HuH-7 (cell line): ENCODE measurements at places on chromosomes 1 and 21.

GRCh38 chr21:34974162-34974981 lies 74.7 kb downstream of the RUNX1 start:
- no peak for DNase-seq

GRCh38 chr1:228228601-228229074 lies 20.8 kb downstream of the OBSCN start:
- no peak for DNase-seq

DNA sequence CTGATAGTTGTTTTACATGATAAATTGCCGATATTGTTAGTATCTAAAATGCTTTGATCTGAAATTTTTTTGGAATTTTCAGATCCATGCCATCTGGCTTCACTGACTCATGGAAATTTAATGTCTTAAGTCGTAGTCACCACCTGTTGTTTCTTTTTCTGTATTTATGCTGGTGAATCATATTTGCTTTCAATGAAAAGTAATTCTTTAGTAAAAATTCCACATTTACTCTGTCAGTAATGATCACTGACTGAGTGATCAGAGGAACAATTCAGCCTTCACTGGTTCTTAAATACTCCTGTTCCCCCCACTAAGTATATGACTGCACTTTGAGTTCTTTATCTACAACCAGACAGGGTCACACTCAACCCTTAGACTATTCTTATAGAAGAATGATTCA lies 185.6 kb upstream of the NRIP1 start:
- no peak for DNase-seq

- no peak for DNase-seq
Observed at GRCh38 chr1:19038732-19039131, 82.3 kb upstream of the IFFO2 start.

GRCh38 chr1:941588-942383 lies 17.3 kb downstream of the NOC2L start:
- DNase-seq: peak; percentile 87

GRCh38 chr1:109490029-109490933 lies 3.6 kb upstream of the CYB561D1 start:
- peak; percentile 81 for DNase-seq

DNA sequence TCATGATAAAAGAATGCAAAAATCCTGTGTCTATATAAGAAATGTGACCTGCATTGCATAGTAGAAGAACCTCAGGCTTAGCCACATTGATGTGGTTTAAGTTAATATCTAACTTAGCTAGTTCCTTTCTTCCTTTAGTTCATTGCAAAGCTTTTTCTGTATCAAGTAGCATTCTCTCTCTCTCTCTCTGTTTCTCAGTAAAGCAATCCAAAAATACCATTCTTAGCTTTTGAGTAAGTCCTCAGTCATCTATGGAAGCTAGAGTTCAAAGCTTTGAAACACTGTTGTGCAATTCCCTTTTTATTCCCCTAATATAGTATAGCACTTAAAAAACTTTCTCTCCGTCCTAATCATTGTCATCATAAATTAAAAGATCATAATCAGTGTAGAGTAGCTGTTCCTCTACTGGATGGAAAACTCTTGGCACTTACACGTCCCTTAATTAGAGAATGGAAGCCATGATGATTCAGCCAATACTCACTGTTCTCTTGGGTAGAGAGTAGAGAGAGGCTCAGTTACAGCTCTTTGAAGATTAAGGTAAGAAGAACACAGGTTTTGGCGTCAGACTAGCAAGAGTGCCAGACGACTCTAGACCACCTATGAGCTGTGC lies 350.3 kb upstream of the LYPLAL1 start:
- no peak for DNase-seq

GRCh38 chr21:21688889-21689288 lies 690.7 kb downstream of the NCAM2 start:
- no peak for DNase-seq

GRCh38 chr1:12164210-12164609 lies 2.6 kb upstream of the TNFRSF1B start:
- no peak for DNase-seq

- DNase-seq: no peak
Observed at GRCh38 chr1:228358764-228359612, 47.6 kb downstream of the TRIM11 start.

DNA sequence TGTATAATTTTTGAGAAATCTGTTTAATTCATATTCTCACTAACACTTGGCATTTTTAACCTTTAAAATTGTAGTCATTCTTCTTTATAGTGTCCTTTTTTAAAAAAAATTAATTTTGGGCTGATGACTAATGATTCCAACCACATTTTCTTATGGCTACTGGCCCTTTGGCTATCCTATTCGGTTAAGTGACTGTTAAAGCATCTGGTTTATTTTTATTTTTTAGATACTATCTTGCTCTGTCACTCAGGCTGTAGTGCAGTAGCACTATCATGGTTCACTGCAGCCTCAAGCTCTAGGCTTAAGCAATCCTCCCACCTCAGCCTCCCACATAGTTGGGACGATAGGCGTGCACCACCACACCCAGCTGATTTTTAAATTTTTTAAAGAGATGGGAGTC lies 723.2 kb upstream of the CXADR start:
- no peak for DNase-seq

DNA sequence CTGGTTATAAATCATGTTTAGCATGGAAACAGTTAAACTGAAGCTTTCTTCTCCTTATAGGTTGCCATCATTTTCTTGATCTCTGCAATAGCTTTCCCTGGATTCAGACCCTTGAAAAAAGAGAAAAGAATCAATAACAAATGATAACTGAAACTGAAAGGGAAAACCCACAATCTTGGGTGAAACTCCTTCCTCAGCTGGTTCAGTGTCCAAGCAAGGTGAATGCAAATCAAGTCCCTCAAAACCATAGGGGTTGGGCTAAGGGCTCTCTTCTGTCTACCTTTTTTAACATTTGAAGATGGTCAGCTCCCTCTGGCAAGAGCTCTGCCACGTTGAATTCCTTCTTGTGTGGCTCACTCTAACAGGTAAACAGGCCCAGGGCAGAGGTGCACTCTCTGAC lies 7.1 kb upstream of the ATP13A2 start:
- DNase-seq: no peak

GRCh38 chr1:170445096-170445495 lies 86.9 kb upstream of the GORAB start:
- DNase-seq: no peak

- no peak for DNase-seq
Observed at GRCh38 chr1:230747127-230747730, at the start of gene CAPN9. Gene CAPN9 (plus strand): TSS chr1:230747388. CDS start chr1:230747497, 109 bp downstream.

- DNase-seq: no peak
Observed at GRCh38 chr1:58082596-58082995, 463.9 kb downstream of the OMA1 start.

- DNase-seq: no peak
Observed at GRCh38 chr1:17586172-17586964, 46.9 kb downstream of the ARHGEF10L start.

DNA sequence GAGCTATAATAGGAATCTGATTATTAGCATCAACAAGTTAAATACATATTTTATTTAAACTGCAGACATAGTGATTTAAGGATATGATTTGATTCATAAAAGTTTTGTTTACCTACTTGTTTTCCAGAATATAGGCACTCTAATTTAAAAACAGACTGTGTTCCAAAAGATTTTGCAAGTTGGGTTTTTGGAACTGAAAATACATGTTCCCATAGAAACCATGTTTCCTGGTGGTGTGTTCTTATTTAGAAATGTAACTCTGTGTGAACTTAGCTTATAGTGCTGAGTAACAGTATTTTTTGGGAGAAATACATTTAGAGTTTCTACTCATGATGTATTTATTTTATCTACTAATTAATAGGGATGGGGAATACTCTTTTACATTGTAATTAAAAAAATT lies 21.8 kb downstream of the USP25 start:
- DNase-seq: no peak

GRCh38 chr1:38657207-38657840 lies 202.2 kb downstream of the RRAGC start:
- DNase-seq: no peak

GRCh38 chr1:212302745-212303383 lies 17.7 kb downstream of the PPP2R5A start:
- DNase-seq: no peak

- DNase-seq: no peak
Observed at GRCh38 chr1:228337711-228338520, 68.7 kb downstream of the TRIM11 start.

GRCh38 chr1:107840725-107841124 lies 124.3 kb downstream of the VAV3 start:
- DNase-seq: no peak

DNA sequence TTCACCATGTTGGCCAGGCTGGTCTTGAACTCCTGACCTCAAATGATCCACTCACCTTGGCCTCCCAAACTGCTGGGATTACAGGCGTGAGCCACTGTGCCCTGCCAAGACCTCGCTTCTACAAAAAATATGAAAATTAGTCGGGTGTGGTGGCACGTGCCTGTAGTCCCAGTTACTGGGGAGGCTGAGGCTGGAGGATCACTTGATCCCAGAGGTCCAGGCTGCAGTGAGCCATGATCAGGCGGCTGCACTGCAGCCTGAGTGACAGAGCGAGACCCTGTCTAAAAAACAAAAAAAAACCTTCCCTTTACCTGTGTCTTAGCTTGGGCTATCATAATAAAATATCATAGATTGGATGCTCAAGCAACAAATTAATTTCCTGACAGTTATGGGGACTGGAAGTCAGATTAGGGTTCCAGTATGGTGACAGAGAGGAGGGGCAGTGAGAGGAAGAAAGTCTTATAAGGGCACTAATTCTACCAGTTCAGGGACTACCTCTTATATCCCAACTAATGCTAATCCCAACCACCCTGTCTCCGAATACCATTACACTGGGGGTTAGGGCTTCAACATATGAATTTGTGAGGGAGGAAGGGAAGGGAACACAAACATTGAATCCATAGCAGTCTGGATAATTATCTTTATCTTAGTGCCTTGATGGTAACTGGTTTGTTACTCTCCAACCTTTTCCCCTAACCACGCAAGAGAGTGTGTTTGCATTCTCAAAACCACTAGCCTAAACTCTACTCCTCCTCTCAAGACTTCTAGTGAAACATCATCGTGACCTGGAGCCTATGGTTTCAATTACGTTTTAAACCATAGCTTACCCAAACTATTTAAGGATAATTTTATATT lies 1.0 kb upstream of the NAXE start:
- DNase-seq: no peak

GRCh38 chr1:53562291-53562980 lies 103.2 kb downstream of the DMRTB1 start:
- DNase-seq: no peak

DNA sequence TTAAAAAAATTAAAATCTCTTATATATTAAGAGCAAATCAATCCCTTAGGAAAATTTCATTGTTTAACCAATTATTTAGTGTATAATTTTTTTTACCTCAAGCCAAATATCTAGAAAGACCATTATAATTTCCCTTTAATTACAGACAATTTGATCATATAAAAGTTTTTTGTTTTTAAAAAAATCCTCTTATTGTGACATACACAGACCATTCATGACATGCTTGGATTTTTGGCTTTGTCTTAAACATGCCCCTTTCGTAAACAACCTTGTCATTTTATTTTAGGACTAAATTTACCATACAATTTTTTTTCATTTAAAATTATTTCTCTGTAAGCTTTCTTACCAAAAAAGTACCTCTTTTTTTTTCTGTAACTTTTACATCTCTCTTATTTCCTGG lies 14.2 kb upstream of the CYP4B1 start:
- no peak for DNase-seq

DNA sequence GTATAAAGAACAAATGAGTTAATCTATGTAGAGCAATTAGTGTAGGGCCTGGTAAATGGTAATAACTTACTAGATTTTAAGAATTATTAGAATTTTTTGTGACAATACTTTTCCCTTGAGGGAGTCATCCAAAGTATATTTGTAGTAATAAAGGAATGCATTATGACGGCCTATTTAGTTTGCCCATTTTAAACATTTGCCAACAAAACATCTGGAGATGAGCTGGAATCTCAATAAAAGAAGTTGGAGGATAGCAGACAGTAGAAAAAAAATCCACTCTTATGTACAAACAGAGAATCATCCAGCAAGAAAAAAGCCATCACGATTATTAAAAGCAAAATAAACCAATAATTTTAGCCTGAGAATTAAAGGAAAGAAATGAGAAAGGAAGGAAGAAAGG lies 567.3 kb upstream of the ADAMTS5 start:
- no peak for DNase-seq

- DNase-seq: no peak
Observed at GRCh38 chr1:198756470-198756869, 117.6 kb downstream of the PTPRC start.

DNA sequence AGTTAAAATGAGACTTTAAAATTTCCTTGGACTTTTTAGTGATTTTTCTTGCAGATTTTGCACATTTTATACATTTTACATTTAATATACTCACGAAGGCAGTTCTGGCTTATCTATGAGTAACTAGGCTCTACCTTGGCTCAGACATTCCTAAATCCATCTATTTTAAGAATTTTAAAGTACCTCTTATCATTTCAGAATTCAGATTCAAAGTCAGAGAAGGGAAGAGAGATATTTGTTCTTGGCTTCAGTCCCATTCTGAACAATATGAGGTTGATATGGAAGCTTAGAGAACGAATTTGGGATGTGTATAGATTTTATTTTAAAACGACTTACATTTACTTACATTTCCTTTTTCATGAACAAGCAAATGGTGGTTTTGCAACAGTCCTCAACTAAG lies 230.2 kb downstream of the LMO4 start:
- no peak for DNase-seq

GRCh38 chr1:208595236-208595635 lies 351.1 kb upstream of the PLXNA2 start:
- DNase-seq: no peak

- no peak for DNase-seq
Observed at GRCh38 chr1:23103001-23103889, 65.4 kb downstream of the LUZP1 start.

DNA sequence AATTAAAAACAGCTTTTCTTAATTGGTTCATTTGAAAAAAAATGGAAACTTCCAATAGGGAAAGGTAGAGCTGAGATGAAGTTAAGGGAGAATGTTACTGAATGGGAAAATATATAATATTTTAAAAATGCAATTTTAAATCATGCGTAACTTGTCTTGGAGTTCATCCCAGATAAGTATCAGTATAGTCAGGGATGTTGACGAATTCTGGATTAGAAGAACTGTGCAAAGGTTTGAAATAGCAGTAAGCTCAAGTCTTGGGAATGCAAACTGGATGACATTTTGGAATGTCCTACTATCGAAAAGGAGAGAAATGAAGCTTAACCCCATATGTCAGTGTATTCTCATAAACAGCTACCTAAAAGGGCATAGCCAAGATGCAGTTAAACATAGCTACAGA lies 4.0 kb upstream of the ST6GALNAC3 start:
- no peak for DNase-seq

DNA sequence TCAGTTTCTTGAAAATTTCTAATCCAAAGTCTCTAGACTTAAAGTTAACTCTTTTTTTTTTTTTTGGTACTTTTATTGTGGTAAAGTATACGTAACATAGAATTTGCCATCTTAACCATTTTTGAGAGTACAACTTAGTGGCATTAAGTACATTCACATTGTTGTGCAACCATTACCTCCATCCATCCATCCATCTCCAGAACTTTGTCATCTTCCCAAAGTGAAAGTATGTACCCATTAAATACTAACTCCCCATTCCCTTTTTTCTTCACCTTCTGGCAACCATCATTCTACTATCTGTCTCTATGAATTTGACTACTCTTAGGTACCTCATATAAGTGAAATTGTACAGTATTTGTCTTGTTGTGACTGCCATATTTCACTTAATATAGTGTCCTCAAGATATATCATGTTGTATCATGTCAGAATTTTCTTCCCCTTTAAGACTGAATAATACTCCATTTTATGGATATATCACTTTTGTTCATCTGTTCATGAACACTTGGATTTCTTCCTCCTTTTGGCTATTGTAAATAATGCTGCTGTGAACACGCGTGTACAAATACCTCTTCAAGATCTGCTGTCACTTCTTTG lies 18.4 kb downstream of the RLF start:
- DNase-seq: no peak
